ENCODE measurements at places on chromosomes 16 and 17.

- no peak for DNase-seq
Measured at GRCh38 chr17:62687997-62688396, 60.5 kb downstream of the MRC2 start.

GRCh38 chr16:22417019-22417418, 42.6 kb upstream of the CDR2 start:
- DNase-seq, result no peak

DNA sequence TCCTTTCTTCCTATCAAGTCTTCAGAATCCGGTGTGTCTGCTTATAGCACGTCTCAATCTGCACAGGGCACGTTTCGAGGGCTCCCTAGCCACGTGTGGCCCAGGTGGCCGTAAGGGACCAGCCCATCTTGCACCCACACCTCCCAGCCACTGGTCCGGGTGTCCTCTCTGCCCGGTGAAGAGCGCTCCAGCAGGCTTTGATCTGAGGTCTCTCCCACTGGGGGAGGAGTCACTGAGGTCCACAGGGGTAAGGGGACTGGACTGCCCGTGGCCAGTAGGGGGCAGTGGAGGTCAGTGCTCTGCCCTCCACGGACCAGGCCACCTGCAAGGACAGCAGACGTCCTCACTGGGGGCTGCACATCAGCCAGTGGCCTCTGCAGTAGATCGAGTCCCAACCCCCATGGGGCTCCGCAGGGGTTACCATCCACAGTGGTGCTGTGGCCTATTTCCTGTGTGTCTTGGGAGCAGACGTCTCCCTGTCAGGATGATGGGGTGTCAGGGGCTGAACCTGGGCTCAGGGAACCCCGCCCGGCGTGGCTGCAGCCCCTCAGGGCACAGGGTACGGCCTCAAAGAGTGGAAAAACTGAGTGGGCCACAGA, 204.1 kb upstream of the CIBAR2 start:
- no peak for DNase-seq

- no peak for DNase-seq
Measured at GRCh38 chr17:76700617-76701470, 9.9 kb downstream of the MXRA7 start.

DNA sequence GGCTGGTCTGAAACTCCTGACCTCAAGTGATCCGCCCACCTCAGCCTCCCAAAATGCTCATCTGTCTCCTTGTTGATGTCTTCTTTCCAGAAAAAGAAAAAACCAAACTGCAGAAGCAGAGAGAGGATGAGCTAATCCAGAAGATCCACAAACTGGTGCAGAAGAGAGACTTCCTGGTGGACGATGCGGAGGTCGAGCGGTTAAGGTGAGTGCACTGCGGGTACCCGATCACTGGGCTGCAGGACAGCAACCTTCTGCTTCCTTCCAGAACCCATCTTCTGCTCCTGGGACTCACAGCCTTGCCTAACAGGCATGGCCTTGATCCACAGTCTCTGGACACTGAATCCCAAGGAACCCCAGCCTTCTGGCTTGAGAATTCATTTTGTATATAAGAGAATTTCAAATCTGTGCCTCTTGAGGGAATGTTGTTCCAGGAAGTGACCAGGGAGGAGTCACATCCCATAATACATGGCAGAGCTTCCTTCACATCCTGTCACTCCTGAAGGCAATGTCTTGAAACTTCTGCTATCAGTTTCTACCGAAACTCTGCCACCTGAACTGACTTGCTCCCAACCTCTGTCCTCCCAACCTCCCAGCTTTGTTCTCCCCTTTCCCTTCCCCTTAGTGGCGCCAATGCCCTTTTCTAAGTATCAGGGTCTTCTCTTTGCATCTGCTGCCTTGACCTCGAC, 61.7 kb downstream of the MARF1 start:
- no peak for DNase-seq

- peak; percentile 80 for DNase-seq
Measured at GRCh38 chr16:30996985-30997724, 12.1 kb downstream of the HSD3B7 start.

- no peak for DNase-seq
Measured at GRCh38 chr17:78438271-78438691, 59.8 kb downstream of the PGS1 start.

GRCh38 chr17:8696426-8696825, 48.2 kb downstream of the CCDC42 start:
- DNase-seq, result no peak

- DNase-seq, result no peak
Measured at GRCh38 chr16:82459580-82460256, 167.1 kb upstream of the CDH13 start.

DNA sequence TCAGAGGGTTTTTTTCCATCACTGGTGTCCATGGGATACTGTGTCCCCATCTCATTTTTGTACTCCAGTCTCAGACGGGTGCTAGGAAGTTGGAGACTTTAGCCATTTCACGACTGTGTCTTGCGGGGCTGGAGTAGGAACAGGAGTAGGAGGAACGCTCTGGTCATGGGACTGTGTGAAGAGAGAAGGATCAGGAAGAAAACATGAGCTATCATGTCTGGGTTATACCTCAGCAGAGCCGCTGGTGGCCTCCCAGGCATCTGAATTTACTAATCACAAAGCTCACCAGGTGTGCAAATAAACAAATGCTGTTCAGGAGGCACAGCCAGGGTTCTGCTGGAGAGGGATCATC, 225.4 kb downstream of the SEC14L1 start:
- no peak for DNase-seq

GRCh38 chr16:54631782-54632181, 298.9 kb upstream of the IRX5 start:
- no peak for DNase-seq

DNA sequence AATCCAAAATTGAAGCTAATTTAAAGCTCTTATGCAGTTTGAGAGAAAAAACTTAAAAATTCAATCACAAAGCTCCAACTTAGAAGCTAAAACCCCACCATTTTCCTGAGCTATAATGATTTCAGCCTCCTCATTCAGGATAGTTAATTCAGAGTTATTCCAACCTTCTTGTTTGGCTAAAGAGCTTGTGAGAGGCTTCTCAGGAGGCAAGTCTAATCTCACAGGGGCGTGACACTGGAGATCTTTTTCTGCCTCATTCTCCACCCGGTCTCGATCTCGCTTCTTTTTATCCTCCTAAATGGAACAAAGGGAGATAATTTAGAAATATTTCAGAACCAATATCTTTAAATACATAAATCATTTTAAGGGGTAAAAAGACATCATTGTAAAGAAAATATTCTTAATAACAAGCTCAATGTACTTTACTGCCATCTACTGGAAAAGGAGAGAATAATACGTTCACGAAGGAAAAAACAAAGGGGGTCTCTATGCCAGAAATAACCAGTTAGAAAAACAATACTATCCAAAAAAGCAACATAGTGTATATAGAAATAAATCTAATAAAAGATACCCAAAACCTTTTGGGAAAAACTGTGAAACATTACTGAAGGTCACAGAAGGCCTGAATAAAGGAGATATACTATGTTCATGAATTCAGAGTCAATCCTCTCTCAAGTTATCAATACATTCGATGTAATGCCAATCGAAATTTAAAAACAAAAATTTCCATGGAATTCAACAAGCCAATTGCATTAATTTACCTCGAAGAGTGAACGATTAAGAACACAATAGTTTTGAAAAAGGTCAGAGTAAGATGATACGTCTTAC, 13.9 kb downstream of the BRD7 start:
- DNase-seq, result no peak

- no peak for DNase-seq
Measured at GRCh38 chr17:1390432-1391367, 9.3 kb downstream of the YWHAE start.

GRCh38 chr16:8948831-8949230, 14.9 kb downstream of the USP7 start:
- no peak for DNase-seq

DNA sequence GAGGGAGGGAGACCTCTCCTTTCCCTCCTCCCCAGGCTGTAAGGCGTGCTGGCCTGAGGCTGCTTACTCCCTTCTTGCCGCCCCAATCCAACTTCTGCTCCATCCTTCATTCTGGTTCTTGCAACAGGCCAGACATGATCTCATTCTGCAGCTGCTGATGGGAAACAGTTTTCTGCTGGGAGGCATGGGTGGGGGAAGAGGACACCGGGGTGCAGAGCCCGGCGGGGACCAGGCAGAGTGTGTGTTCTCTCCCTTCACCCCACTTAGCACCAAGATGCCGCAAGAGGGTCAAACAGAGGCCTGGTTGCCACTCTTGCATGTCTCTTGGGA, 1.4 kb downstream of the SARM1 start:
- DNase-seq, result no peak

DNA sequence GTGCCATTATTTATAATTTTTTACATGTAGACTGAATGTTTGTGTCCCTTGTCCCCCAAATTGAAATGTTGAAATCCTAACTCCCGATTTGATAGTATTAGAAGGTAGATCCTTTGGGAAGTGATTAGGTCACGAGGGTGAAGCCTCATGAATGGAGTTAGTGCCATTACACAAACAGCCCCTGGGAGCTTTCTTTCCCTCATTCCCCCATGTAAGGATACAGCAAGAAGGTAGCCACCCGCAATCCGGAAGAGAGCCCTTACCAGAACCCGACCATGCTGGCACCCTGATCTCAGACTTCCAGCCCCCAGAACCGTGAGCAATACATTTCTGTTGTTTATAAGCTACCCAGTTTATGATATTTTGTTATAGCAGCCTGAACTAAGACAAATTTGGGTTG, 143.2 kb downstream of the NPIPB5 start:
- no peak for DNase-seq

DNA sequence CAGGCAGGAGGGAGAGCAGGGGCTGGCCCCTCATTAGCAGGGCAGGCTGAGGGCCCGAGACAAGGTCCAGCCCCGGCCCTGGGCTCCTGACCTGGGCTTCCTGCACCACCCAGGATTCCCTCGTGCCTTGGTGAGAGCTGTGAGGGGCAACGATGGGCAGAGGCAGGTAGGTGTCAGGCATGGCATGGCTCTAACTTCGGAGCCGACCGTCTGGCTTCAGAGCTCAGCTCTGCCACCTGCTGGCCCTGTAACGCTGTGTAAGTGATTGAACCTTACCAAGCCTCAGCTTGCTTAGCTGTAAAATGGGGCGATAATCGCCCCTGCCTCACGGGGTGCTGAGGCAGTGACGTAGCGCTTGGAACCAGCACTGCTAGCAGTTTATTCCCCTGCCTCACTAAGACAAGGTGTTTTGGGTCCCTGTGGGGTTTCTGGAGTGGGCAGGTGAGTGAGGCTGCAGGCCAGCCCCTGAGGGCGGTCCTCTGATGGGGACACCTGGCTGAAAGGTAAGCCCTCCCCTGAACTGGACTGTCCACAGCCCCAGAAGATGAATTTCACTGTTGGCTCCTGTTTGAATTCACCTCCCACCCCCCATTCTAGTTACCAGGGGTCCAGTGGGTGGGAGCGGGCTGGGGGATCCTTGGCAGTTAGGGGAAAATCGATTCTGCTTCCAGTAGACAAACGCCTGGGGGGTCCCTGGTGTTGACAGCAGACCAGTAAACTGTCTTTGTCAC, 184.8 kb upstream of the GSE1 start:
- no peak for DNase-seq

DNA sequence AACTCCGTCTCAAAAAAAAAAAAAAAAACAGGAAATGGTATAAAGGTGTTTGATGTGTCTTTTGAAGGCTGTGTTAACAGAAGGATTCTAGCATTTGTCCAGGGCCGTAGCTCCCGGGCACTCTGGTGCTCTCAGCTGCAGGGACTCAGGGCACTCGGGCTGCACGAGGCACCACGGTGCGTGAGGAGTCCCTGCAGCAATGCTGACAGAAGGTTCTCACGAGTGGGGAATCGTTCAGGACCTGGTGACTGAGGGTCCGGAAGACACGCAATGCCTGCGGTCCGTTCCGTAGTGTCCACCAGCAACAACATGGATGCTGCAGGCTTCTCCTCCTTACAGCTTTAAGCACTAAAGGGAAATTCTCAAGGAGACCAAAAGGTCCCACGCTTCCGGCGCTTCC, 12.6 kb upstream of the FAAP100 start:
- no peak for DNase-seq

- no peak for DNase-seq
Measured at GRCh38 chr17:57090560-57091185, 5.6 kb downstream of the AKAP1 start.

- DNase-seq, result no peak
Measured at GRCh38 chr17:75335315-75335714, 46.1 kb upstream of the SLC25A19 start.

- DNase-seq, result peak; percentile 58
Measured at GRCh38 chr17:74738051-74738996, 1.3 kb downstream of the RAB37 start.

- no peak for DNase-seq
Measured at GRCh38 chr16:58733248-58733670, 857 bp downstream of the GOT2 start.

DNA sequence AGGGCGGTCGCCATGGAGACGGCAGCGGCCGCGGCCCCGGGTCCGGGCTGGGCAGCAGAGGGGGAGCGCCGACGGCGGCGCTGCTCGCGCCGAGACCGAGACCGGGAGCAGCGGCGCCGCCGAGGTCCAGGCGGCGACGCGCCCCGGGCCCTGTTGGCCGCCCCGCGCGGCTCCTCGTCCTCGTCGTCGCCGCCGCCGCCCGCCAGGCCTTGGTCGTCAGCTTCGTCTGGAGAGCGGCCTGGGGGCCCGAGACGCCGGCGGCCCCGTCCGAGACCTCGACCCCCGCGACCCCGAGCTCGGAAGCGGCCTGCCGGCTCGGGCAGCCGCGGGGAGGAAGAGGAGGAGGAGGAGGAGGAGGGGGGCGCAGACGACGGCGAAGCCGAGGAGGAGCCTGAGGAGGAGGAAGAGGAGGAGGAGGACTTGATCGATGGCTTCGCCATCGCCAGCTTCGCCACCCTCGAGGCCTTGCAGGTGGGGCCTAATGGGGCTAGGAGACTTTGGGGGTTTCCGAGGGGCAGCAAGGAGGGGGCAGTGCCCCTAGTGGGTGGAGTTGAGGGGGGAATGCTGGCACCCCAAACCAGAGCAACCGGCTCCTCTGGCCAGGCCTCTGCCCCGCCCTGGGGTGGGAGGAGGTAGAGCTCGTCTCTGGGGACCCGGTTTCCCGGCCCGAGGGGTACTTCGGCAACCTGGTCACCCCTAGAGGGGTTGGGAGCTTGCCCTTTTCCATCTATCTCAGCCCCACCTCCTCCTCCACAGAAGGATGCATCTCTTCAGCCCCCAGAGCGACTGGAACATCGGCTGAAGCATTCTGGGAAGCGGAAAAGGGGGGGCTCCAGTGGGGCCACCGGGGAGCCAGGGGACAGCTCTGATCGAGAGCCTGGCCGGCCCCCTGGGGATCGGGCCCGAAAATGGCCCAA, 1.5 kb downstream of the FBRS start:
- no peak for DNase-seq

- no peak for DNase-seq
Measured at GRCh38 chr17:63282455-63282854, 163.7 kb downstream of the CYB561 start.
